Activated CD4-positive, alpha-beta T cell treated with anti-CD3 and anti-CD28 coated beads for 48 hours (primary cell): ENCODE measurements at places on chromosomes 1 and 21.

- DNase-seq = no peak
These were observed 9.7 kb upstream of the LRRC53 start for GRCh38 chr1:74522148-74522547.

- no peak for DNase-seq
These were observed 119.5 kb downstream of the GLIS1 start for GRCh38 chr1:53619367-53620060.

GRCh38 chr1:24691051-24691450, 47.9 kb downstream of the SRRM1 start:
- DNase-seq = no peak

GRCh38 chr1:201898240-201898894, 9.7 kb downstream of the SHISA4 start:
- DNase-seq = no peak

DNA sequence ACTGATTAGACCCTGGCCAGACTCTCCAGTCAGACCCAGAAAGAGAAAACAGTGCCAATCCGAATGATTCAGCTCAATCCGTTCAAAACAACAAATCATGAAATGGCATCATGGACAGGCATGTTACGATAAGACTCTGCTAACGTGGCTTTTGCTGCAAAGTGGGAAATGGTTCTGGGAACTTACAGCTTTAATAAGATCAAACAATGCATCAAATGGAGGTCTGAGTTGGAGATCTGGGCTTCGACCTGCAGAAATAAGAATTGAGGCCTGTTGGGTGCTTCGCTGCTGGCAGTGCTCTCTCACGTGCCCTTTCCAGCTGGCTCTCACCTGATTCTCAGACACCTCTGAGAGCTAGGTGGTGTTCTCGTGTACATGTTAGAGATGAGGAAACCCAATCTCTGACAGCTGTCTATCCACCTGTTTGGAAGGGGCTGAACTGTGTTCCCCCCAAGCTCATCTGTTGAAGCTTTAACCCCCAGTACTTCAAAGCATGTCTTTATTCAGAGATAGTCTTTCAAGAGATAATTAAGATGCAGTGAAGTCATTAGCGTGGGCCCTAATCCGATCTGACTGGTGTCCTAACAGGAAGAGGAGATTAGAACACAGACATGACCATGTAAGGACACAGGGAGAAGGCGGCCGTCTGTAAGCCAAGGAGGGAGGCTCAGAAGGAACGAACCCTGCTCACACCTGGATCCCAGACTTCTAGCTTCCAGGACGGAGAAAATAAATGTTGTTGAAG, 45.5 kb upstream of the ETS2 start:
- no peak for DNase-seq

GRCh38 chr1:28668956-28669723, 556 bp downstream of the GMEB1 start:
- peak; percentile 54 for DNase-seq

GRCh38 chr1:98280049-98280448, 359.2 kb upstream of the DPYD start:
- DNase-seq = no peak

DNA sequence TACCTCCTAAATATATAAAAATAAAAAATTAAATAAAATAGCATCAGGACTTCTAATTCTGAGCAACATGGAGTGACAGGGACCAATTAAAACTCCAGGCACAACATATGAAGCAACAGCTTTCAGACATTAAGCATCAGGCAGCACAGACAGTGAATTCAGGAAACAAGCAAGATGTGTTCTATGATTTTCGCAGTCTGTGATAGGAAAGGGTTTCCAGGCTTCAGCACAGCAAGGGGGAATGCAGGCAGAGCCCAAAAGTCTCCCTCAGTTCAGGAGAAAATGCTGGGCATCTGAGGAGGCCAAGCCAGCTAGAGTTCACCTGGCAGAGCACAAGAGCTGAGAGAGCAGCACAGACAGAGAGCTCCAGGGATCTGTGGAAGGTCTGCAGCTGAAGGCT, 22.2 kb upstream of the CTTNBP2NL start:
- DNase-seq = no peak

DNA sequence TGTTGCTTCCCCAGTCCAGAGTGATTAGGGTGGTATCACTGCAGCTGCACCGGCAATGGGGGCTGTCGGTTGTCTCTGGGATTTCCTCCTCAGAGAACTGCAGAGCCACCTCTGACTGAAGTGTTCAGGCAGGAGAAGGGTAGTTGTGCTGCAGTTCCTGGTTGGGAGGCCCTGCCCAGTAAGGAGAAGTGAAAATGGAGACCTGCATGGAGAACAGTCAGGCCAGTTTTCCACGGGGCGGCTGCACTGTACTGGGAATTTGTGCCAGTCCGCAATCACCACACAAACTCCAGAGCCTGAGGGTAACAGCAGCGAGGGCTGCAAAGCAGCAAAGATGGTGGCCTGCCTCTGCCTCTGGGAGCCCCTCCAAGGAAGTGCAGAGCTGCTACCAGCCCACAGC, 58.1 kb upstream of the CCDC190 start:
- no peak for DNase-seq

- DNase-seq = no peak
These were observed 1.7 kb downstream of the CAMK1G start for GRCh38 chr1:209585197-209585596.

DNA sequence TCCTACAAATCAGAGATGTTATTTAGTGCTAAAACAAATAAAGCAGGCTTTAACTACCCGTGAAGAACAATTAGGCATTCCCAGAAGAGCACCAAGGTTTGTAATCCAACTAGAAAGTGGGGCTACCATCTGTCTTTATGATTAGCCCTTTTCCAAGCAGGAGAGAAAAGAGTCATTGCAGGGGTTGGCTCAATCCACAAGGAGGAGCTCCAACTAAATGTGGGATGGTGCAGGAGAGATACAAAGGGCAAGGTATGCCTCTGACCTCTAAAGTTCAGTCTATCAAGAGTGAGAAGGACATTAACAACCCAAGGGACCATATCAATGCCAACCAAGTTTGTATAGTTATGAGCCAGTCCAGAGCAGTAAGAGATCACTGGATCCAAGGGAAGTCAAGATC, 382.7 kb upstream of the DUSP10 start:
- DNase-seq = no peak

DNA sequence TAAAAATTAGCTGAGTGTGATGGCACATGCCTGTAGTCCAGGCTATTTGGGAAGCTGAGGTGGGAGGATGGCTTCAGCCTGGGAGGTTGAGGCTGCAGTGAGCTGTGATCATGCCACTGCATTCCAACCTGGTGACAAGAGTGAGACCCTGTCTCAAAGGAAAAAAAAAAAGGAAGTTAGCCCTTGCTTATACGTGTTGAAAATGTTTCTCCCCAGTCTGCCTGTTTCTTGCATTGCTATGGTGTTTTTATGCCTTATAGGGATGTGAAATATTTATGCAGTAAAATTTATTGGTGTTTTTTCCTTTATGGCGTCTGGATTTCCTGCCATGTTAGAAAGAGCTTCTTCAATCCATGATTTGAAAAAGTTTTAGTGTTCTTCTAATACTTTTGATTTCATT, 3.6 kb upstream of the RERE start:
- DNase-seq = no peak

GRCh38 chr1:68969441-68969840, 472.6 kb upstream of the DEPDC1 start:
- DNase-seq = no peak

DNA sequence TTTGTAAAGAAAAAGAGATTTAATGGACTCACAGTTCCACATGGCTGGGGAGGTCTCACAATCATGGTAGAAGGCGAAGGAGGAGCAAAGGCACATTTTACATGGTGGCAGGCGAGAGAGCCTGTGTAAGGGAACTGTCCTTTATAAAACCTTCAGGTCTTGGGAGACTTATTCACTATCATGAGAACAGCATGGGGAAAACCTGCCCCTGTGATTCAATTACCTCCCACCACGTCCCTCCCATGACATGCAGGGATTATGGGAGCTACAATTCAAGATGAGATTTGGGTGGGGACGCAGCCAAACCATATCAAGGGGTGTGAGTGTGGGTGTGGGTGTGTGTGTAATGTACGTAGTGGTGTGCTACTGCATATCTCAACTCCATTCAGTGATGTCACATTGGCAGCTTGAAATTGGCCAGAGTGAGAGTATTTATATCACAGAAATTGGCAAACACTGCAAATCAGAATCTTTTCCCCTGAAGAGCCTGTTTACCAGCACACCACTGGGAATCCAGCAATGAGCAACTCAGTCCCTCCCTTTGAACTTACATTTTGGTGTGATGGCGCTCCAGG, 5.4 kb downstream of the ARHGEF10L start:
- DNase-seq = no peak

- DNase-seq = no peak
These were observed 480.0 kb upstream of the USP24 start for GRCh38 chr1:55695151-55695550.

GRCh38 chr1:204623365-204623893, 62.1 kb downstream of the LRRN2 start:
- DNase-seq = peak; percentile 14

DNA sequence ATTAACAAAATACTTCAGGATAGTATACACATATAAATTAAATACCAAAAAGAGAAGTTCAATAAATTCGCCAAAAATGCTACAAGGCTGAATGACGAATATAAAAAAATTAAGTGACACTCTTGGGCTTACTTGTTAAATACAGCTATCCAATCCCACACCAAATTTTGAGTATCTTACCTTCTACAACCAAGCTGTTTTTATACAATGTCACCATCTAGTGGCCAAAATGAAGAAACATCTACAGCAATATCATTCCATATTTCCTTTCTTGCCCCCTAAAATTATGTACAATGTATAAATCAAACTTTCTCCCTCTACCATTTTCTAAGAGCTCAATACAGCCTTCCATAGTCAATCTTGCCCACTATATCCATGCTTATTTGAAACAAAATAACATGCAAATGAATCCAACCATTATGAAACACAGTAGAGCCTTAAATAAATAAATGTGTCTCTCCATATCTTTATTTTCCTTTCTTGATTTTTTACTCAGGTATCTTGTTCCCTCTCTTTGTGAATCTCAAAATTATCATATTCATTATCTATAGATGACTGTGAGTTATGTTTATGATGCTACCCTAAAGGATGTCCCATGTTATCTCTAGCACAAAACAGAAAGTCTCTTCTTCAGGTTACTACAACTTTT, 86.3 kb downstream of the ACBD6 start:
- DNase-seq = no peak

GRCh38 chr1:25148673-25149300, 83.5 kb downstream of the SYF2 start:
- DNase-seq = peak; percentile 27

- DNase-seq = no peak
These were observed 10.1 kb upstream of the UTP25 start for GRCh38 chr1:209817691-209818090.

GRCh38 chr1:40855513-40855912, 6.7 kb downstream of the CITED4 start:
- DNase-seq = peak; percentile 34

DNA sequence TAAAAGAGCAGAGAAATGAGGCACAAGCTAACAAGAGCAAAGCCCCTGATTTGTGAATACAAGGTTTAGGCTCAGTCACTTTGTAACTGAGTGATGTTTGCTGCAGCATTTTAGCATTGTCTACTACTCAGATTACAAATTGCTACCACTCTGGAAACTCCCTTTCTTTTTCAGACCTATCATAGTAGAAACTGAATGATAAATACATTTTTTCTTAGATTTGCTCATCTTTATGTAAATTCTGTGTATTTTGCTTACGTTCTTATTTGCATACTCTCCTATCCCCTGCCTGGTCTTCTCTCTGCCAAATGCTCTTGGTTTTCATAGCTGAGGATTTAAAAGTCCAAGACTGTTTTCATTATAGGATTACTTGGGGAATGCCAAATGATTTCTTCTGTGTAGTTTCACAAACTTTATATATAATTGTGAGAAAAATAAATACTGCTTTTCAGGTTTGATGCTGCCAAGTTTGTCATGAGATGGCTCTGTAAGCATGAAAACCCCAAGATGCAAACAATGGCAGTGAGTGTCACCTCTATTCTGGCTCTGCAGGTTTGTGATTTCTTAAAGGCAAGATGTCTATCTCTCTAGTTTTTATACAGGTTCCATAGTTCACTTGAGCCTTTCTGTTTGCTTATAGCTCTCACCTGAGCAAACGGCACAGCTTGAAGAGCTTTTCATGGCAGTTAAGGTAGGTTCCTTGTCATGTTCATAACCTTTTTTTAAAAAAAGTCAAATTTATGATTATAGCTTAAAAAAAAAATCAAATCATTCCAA, 24.7 kb downstream of the ZYG11A start:
- no peak for DNase-seq

- DNase-seq = no peak
These were observed 100.2 kb upstream of the IPO9 start for GRCh38 chr1:201728731-201729130.

DNA sequence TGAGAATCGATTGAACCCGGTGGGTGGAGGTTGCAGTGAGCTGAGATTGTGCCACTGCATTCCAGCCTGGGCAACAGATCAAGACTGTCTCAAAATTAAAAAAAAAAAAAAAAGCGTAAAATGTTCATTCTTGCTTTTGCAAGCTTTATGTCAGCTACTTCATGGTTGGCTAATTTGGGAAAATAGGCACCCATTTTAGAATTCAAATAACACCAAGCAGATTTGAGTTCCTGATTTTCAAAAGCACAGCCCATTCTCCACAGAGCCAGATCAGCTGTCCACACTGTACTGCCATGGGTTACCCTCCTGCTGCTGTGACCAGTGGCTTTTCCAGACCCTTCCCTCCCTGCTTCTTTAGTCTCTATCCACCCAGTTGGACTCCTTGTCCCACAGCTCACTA, 4.4 kb downstream of the THEM5 start:
- DNase-seq = no peak

- DNase-seq = no peak
These were observed 19.0 kb downstream of the KIAA0040 start for GRCh38 chr1:175173531-175173930.

DNA sequence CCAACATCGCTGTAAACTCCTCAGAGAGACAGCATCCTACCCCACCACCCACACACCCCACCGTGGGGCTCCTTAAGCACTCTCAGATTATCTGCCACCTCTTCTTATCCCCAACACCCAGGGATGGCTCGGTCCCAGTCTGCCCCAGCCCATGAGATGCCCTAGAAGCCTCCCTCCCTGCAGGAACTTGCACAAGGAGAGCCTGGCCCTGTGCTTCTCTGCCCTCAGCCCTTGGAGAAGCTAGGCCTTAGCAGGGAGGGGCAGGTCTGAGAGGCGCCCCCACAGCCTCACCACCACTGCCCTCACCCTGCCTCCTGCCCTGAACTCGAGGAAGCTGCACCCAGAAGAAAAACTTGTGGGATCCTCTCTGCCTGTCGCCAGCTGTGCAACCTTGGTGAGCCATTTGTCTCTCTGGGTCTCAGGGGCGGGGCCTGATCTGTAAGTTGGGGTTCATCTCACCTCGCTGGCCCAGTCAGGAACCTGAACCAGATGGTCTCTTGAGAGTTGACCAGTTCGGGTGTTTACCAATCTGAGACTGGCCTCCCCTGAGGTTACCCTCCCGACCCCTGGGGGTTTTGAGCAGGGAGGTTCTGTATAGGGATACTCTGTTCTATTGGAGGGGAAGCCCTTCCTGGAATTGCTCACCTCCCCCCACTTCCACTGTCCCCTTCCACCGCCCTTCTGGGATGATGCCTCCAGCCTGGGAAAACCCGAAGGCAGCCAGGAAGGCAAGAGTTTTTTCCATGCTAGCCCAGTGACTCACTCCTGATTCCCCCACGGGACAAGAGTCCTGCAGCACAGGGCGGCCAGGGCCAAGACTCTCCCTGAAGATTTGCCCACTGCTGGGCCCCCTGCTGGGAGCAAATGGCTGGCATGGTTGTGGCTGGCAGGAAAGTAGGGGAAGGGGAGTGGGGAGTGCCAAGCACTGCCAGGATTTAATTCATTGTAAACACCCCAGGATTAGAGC, at the start of gene S100A3:
Gene S100A3, minus strand, starts transcription at position 537 of the 967 bp plus-strand sequence. CDS start 773 bp downstream, outside the sequence.
- DNase-seq = no peak
